ENCODE measurements at places on chromosomes 4 and X. TPM values are rescaled to one million over a fixed set of nuclear protein-coding genes. Genes with fewer than 3 reads are reported as not detected.

Gene CETN2
- total RNA-seq: 36.5 TPM

Gene OPHN1
- 1.4 TPM for total RNA-seq

Gene SPARCL1
- total RNA-seq: 7.5 TPM

Gene KIAA0232
- 15.9 TPM for total RNA-seq

Gene PAGE1
- total RNA-seq: not detected

Gene HPSE
- 3.7 TPM for total RNA-seq
